ENCODE measurements at places on chromosomes 11 and 22.

DNA sequence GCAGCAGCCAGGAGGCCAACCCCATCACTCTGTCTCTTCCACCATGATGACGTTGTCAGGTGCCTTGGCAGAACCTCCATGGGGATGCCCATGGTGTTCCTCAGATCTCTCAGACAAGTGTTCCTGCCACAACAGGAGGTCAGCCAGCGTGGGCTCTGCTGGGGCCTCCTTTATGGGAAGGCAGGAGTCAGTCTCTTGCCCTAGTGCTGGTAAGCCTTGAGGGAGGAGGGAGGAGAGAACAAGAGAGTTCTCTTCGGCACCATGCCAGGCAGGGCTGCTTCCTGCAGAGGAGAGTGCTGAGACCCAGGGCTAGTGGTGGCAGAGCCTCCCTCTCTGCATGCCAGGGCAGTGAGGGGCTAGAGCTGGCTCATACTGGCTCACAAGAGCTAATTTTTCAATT, 32.5 kb downstream of the GNAZ start:
- no peak for DNase-seq

GRCh38 chr11:11916981-11917399, 75.2 kb downstream of the USP47 start:
- peak; percentile 79 for DNase-seq

GRCh38 chr11:729492-730074, 17.7 kb upstream of the TALDO1 start:
- no peak for DNase-seq

GRCh38 chr11:61338783-61339489, 5.9 kb downstream of the TKFC start:
- DNase-seq: no peak

- peak; percentile 2 for DNase-seq
These were observed 54.6 kb downstream of the KCNA4 start for GRCh38 chr11:29962243-29962642.
